Smooth muscle cell of trachea (primary cell): ENCODE measurements at places on chromosomes 1 and 21. TPM values are rescaled to one million over a fixed set of nuclear protein-coding genes. Genes with fewer than 3 reads are reported as not detected.

NR1I3 gene
- not detected in 2 replicates for total RNA-seq

KCNJ9 gene
- under 0.01 TPM in 1 of 2 replicates, not detected in the other for total RNA-seq

HMGCS2 gene
- not detected in 2 replicates for total RNA-seq

HLX gene
- total RNA-seq: 2.6 and 8.9 TPM in 2 replicates

GNPAT gene
- total RNA-seq: 59.7 and 63.4 TPM in 2 replicates

USH2A gene
- total RNA-seq: under 0.01 TPM in 1 of 2 replicates, not detected in the other

CACNA1S gene
- total RNA-seq: not detected in 2 replicates

TAF13 gene
- total RNA-seq: 73.9 and 75.4 TPM in 2 replicates

FCRL3 gene
- not detected in 2 replicates for total RNA-seq

C1QB gene
- not detected in 2 replicates for total RNA-seq

GJA9 gene
- total RNA-seq: under 0.01 TPM in 1 of 2 replicates, not detected in the other

PLPPR5 gene
- total RNA-seq: under 0.01 and 0.33 TPM in 2 replicates

WNT4 gene
- not detected in 2 replicates for total RNA-seq

AKR7A3 gene
- total RNA-seq: 0.44 and 1.2 TPM in 2 replicates

TMPRSS2 gene
- total RNA-seq: not detected in 2 replicates

RGS8 gene
- total RNA-seq: under 0.01 TPM in 1 of 2 replicates, not detected in the other

ZMPSTE24 gene
- total RNA-seq: 72.1 and 85.4 TPM in 2 replicates

RIMKLA gene
- total RNA-seq: under 0.01 TPM in 1 of 2 replicates, not detected in the other

HSD3B2 gene
- not detected in 2 replicates for total RNA-seq

COL6A2 gene
- 1,719 and 2,867 TPM in 2 replicates for total RNA-seq

CADM3 gene
- not detected in 2 replicates for total RNA-seq

MT1HL1 gene
- not detected in 2 replicates for total RNA-seq

PROK1 gene
- total RNA-seq: not detected in 2 replicates

MX2 gene
- 1.8 and 3.6 TPM in 2 replicates for total RNA-seq

C1orf185 gene
- total RNA-seq: not detected in 2 replicates

DNAH14 gene
- total RNA-seq: 14.7 and 18.3 TPM in 2 replicates
